ENCODE measurements at places on chromosomes 7 and 10.

GRCh38 chr7:25638590-25639244, 410.4 kb upstream of the NPVF start:
- DNase-seq, result no peak

DNA sequence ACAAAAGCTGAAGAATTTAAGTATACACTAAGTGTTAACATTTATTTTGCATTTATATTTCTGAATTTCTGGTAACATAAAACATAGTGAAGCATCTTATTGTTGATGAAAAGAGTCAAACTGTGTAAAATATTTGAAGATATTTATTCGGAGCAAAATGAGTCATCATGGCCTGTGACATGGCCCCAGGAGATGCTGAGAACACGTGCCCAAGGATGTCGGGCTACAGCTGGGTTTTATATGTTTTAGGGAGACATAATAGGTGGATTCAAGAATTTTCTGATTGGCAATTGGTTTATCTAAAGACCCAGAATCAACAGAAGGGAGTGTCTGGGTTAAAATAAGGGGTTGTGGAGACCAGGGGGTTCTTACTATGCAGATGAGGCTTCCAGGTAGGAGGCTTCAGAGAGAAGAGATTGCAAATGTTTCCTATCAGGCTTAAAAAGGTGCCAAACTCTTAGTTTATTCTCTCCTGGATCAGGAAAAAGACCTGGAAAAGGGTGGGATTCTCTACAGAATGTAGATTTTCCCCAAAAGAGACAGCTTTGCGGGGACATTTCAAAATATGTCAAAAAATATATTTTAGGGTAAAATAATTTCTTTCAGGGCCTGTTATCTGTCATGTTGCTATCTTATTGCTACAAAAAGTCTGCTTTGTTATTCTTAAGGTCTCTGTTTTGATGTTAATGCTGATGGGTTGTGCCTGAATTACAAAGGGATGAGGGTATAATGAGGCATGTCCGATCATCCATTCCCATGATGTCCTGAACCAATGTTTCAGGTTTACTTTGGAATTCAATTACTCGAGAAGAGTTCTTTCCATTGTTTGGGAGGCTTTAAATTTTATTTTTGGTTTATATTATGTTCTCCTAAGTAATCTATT, 74.5 kb downstream of the VWDE start:
- DNase-seq, result no peak

GRCh38 chr7:116546916-116547315, 22.1 kb downstream of the CAV1 start:
- DNase-seq, result no peak

GRCh38 chr7:47180516-47180826, 401.4 kb downstream of the TNS3 start:
- DNase-seq, result no peak

DNA sequence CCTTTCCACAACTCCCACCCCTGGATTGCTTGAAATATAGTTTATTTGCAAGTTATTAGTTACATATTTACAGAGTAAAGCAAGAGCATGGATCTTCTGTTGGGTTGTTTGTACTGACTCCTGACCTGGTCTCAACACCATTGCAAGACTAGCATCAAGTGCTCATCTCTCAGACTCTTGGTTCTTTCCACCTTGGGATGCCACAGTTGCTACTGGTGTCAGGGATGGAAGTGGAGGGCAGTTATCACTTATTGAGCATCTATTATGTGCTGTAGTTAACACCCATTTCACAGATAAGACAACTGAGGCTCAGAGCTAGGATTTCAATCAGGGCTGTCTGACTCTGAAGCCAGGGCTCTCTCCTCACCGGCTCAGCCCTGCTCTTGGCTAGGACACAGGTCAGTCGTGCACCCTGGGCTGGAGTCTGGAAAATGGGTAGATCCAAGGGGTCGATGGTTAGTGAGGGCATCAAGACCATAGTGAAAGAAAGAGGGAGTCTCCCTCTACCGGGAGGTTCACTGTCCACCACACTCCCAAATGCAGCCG, 614 bp upstream of the ADAMTS14 start:
- no peak for DNase-seq

DNA sequence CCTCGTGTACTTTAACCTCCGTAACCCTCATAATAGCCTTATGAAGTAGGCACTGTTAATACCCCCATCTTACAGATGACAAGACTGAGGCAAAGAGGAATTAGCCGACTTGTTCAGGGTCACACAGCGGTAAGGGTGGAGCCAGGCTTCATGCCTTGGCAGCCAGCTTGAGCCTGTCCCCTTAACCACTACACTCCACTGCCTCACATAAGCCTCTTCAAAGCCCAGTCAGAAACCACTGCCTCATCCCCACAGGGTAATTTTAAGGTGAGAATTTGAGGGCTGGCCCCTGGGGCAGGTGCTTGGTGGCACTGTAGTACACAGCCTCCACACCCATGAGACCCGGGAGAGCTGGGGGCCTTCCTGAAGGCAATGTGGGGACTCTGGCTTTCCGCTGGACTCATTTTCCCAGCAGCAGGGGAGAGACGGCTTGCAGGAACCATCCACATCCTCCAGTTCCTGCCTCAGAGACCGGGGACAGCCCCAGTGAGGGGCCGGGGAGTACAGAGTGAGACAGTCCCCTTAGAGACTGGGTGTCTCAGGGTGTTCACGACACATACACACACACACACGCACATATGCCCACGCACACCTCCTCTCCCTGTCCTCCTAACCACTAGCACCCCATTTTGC, 7.6 kb upstream of the C10orf105 start:
- DNase-seq, result no peak

Measured in stimulated activated CD8-positive, alpha-beta memory T cell treated with anti-CD3 and anti-CD28 coated beads, Interleukin-7, amount 100 ng/mL, for 48 hours (primary cell).